Stimulated activated CD4-positive, alpha-beta T cell treated with anti-CD3 and anti-CD28 coated beads, Interleukin-1b, Interleukin-23, amount 100 ng/mL, for 1 hour (primary cell): ENCODE measurements at places on chromosomes 5 and 9.

- DNase-seq, result no peak
Observed at GRCh38 chr9:116198344-116198743, 44.8 kb downstream of the PAPPA start.

DNA sequence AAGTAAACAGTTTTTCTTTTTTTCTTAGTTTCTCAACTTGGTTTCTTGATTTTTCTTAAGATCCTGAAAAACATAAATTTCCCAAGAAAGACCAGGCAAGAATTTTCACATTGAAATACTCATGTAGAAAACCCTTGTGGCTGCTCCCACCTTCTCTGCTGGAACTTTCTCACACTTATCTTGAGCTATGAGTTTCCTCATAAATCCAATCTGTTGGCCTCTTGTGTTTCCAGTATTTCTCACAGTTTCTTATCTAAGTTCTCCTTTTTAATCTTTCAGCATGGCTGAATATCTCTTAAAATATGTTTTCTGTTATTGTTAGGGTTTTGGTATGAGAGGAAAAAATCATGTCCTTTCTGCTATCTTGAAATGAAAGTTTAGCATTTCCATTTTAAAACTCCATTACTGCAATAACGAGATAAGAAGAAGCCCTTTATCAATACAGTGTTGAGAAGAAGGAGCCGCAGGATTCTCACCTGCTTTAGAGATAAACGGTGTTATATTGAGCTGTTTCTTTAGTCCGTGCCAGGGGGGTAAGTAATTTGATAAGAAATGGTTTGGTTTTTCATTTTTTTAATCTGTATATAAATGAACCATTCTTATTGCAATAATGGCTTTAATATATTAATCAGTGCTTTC, 89.3 kb downstream of the ALDH1A1 start:
- DNase-seq, result no peak

DNA sequence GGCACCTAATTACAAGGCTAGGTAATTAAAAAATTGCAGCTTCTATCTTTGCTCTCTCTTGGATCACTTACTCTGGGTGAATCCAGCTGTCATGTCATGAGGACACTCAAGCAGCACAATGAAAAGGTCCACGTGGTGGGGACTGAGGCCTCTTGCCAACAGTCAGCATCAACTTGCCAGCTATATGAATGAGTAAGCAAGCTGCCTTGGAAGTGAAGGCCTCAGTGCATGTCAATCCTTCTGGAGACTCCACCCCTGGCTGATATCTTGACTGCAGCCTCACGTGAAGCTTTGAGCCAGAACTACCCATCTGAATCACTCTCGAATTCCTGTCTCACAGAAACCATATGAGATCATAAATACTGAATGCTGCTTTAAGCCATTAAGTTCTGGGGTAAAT, 140.5 kb downstream of the SNX18 start:
- no peak for DNase-seq

DNA sequence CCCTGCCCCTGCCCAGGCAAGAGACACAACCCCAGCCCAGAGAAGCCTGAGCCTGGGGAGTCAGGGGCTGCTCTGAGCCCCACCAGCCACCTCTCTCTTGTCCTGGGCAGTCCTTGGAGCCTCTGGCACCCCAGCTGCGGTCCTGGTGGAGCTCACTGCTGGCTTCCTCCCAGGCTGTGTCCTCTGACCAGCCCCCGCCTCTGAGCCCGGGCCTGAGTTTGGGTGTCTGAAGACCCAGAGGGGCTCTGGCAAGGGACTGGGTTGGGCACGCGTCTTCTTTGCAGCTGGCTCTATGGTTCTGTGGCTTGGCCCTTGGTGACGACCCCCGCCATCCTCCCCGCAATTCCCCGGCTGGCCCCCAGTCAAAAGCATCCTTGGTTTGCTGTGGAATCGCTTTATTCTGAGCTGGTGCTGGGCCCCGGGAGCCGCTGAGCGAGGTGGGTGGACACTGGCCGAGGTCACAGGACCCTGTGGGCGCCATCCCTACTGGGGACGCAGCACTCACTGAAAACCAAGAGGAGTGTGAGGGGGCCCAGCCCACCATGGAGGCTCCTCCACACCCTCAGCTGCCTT, 985 bp upstream of the LCN10 start:
- no peak for DNase-seq

DNA sequence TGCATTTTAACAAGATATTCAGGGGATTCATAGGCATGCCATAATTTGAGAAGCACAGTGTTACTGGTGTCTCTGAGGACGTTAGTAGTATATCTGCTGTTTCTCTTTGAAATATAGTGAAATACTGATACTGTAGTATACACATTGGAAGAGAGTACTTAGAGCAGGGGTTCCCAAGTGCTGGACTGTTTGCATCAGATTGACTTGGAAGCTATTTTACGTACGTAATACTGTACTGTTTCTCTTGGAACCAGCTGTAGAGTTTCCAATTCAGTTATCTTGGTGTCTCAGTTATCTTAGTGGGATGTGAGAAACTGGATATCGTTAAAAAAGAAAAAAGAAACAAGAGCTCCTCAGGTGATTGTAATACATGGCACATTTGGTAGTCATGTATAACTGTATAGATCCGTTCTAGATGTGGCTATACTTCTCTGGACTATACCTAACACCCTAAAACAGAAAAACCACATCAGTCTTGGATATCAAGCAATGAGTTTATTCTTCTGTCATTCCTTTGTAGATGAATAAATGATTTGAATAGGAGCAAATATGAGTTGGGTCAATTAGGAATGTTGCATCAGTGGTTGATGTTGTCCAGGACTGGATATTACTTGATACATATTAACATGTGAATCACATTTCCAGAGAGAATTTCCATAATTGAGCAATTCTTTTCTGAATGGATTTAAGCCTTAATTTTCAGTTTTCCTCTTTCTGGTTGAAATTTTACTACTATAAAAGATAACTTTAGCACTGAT, 33.4 kb downstream of the PRRC1 start:
- DNase-seq, result no peak

- no peak for DNase-seq
Observed at GRCh38 chr5:38776149-38776896, 69.5 kb upstream of the OSMR start.

DNA sequence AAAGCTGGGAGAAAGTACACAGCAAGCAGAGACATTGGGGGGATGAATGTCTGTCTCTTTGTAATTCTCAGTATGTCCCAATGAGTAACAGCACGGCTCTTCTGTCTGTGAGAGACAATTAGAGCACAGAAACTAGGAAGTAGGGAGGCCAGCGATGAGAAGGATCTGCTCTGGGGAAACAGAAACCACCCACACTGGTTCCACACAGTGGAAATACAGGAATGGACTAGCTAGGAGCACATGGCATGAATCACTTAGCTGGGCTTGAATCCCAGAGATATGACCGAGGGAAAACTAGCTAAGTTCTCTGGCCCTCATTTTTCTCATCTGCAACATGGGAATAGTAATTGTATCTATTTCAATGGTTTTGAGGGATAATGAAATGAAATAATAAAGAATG, 895.9 kb downstream of the TLE4 start:
- no peak for DNase-seq

DNA sequence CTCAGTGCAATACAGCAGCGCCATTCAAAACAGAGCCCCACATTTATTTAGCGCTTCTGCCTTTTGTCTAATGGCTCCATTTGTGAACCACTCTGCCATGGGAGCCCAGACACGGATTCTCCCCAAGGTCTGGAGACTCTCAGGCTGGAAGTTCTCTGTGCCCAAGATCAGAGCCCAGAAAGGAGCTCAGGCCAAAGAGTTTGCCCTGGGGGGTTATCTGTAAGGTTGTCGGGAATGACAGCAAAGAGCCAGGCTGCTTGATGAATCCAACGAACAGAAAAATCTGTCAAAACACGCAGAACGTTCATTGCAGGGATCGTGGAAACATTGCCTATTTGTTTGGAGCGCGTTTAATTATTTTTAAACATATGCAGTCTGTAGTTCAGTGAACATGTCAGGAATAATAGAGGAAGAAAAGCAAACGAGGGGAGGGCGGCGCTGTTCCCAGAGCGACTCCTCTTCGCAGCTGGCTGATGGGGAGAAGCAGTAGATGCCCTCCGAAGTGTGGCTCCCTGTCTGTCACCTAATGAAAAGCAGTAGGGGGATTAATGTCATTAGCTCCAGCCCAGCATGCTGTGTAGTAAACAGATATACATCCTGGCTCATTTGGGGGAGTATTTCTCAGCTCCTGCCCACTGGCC, 464.9 kb upstream of the MPDZ start:
- DNase-seq, result no peak

DNA sequence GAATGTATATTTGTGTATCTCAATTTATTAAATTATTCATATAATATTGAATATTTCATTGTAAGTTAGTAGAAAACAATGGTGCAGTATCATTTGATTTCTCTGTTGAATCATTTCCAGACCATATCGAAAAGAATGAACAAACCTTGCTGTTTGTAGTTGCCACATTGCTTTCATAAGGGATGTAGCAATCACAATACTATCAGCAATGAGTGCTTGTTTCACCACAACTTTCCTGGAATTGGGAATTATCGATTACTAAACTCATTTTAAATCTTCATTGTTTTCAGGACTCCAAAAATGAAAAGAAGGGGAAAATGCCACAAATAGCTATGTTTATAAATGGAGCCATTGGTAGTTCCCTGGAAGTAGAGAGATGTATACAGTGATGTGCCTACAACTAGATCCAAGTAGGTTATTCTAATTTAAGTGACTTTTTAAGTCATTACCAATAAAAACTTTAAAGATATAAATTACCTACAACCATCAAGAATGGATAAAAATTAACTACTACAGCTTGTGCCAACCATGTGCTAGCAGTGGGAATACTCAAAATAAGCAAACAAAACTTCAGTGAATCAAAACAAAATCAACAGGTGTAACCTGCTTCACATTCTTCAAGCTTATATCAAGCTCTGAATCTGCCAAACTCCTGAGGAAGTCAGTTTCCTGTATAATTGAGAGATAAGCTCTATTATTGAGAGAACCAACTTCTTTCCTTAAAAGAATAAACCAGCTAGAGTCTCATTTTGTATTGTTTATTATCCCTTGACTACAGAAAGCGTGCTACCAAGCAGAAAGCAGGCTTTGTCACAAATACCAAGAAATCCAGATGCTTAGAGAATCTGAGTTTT, 358.6 kb downstream of the ADGRV1 start:
- no peak for DNase-seq

DNA sequence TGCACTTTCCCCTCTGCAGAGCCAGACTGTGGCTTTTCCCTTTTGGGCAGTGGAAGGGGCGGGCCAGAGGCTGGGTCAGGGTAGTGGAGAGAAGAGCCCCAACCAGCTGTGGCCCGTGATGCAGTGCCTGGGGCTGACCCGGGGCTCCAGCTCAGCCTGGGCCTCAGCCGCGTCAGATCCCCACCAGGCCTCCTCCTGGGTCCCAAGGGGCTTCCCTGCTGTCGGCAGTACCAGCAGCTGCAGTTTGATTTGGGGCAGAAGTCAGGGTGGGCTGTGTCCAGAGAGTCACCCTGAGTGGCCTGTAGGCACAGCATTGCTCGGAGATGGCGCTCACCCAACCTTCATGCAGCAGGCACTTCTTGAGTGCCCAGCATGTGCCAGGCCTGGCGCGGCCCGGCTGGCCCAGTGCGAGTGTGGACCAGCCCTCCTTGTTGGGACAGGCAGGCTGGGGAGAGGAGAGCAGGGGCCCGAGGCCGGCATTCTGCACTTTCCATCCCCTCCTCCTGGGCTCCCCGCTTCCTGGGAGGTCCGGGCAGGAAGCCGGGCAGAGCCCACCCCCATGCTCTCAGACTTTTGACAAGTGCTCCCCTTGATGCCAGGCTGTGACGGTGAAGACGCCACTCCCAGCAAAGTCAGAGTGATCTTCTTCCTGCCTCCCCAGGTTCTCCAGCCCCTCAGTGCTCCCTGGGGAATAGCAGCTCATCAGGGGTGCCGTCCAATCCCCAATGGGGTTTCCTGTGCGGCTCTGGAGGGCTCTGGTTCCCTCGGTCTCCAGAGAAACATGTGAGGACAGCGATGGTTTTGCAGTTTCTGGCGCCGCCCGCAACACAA, 88.3 kb upstream of the COL5A1 start:
- DNase-seq, result no peak

DNA sequence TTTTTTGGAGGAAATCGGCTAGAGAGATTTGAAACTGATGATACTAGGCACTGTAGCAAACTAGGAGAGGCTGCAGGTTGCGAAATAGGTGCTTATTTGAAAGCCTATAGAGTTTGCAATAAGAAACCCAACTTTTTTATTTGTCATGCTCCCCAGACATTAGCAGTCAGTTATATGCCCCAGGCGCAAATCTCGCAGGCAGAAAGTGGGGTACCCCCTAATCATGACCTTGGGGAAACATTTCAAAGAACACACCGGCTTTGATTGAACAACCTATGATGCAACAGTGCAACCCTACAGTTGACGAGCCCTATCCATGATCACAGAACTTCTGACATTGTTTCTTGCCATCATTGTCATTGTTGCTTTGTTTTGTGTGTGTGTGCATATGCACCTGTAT, 510.5 kb downstream of the RAB3C start:
- DNase-seq, result no peak

DNA sequence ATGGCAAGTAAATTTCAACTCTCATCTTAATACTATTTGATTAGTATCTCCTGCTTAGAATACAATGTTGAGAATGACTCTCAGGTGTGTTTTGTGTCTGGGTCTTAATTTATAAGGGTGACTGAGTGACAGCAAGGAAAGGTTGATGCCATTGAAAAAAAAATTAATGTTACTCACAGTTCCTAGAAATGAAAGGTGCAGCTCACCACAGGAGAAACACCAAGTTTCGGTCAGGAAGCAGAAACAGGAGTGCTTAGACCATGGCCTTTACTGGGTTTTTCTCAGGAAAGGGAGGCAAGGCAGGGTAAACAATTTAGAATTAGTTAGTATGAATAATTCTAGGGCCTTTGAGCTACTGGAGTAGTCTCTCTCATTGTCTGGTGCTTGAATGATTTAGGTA, 159.2 kb upstream of the C9orf72 start:
- DNase-seq, result no peak

DNA sequence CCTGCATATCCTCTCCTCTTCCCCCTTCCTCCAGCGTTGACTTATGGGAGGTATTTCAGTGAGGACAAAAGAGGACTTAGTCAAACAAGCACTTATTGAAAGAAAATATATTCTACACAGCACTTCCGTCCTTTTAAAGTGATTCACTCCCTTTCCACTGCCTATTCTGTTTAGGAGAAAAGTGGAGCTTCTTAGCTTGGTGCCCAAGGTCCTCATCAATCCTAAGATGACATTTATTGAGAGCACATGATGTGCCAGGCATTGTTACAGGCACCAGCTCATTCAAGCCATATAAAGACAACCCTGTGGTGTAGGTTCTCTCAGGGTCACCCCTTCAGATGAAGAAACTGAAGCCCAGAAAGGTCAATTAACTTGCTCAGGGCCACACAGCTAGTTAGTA, 95.9 kb downstream of the KCNIP1 start:
- no peak for DNase-seq

DNA sequence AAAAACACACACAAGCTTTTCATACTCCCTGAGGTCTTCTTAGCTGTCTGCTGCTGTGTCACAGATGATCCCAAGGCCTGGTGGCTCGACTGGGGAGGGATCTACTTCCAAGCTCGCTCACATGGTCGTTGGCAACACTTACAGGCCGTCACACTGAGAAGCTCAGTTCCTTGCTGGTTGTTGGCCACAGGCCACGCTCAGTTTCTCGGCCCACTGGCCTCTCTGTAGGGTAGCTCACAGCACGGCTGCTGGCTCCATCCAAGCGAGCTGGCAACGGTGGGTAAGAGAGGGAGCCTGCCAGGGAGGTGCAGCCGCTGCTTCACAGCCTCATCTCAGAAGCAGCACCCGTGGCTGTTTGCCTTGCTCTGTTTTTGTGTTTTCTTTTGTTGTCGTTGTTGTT, 43.8 kb upstream of the GFPT2 start:
- no peak for DNase-seq
